ENCODE measurements at places on chromosomes 4 and X.

DNA sequence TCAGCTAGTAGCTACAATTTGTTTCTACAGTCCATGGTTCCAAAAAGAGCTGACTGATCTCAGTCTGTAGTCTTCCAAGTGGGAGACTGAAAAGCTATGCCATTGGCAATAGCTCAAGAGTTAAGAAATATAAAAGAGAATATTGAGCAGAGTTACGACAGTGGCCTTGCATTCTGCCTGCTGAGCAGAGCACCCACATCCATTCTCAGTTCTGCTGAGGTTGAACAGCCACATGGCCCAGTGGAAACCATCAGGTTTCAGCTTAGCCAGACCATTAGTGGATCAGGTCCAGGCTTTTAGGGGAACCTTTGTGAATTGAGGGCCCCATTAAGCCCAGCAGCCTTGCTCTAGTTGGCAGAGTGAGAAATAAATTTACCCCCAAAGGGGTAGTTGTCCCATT lies 28.1 kb downstream of the ZNF81 start:
- no peaks in the 10 kb centered on the region for H3K27me3 ChIP-seq
- no peak overlapping the region for H3K4me3 ChIP-seq
- no peak for DNase-seq
- no peak overlapping the region for H3K27ac ChIP-seq
- H3K36me3 ChIP-seq: no peaks in the 10 kb centered on the region
- no peaks in the 10 kb centered on the region for H3K4me1 ChIP-seq

DNA sequence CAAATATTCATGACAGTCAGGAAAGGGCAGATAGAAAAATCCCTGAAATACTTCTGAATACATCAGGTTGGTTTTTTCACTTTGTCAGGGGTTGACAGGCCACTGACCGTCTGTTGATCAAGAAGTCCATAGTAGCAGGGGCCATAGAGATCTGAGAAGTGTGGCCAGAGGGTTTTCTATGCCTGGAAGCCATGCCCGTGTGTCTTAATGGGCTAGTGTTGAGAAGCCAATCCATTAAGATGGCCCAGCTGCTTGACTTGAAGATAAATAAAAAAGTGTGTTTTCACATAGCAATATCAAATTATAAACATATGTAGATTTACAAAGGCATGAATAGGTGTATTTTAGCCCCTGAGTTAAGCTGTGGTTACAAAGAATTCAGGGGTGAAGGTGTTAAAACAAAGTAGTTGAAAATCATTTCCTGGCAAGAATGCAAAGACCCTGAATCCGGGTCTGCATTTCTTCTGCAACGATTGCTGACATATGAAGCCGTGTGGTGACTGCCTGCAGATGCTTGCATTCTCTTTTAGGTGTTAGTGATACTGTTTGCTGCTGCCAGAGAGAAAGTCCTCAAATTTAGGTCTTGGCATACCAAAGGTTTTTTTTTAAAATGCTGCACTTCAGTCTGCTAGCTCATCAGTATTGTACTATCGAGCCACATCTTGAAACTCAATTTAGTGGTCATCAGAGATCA lies 9.3 kb upstream of the LIMCH1 start:
- DNase-seq: peak; percentile 10
- H3K4me1 ChIP-seq: no peaks in the 10 kb centered on the region
- no peaks in the 10 kb centered on the region for H3K36me3 ChIP-seq
- no peak overlapping the region for H3K27ac ChIP-seq
- no peaks in the 10 kb centered on the region for H3K27me3 ChIP-seq
- H3K4me3 ChIP-seq: no peak overlapping the region

DNA sequence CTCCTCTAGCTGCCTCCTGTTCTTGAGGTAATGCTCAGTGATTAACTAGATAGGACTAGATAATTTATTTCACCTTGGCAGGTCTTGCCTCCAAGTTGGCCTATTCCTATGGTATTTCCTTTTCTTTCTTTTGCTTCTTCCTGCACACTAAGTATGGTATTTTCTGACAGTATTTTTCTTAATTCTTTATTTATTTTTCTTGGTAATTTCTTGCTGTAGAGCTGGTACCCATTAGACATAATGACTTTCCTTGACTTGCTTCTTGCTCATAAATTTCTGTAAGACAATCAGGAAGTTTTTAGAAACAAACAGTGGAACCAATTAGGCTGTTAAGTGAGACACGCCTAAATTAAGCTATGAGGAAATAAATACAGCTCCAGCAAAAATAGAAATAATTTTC lies 9.5 kb downstream of the RAB9A start:
- no peak for DNase-seq
- no peak overlapping the region for H3K27ac ChIP-seq
- no peaks in the 10 kb centered on the region for H3K36me3 ChIP-seq

DNA sequence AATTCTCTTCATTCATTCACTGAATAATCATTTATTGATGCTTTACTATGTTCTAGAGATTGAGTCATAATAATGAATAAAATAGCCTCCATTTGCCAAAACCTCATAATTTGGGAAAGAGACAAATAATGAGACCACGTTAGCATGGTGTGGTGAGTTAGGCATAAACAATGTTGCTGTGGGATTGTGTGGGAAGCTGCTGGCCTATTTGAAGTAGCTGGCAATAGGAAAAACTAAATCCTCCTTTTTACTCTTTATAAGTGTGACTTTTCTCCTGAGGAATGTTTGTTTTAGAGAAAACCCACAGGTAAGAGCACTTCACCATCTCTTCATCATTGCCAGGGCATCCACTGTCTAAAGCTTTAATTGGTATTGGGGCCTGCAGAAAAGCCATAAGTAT lies 95.3 kb downstream of the AREG start:
- H3K4me1 ChIP-seq: no peaks in the 10 kb centered on the region
- peak; percentile 72 for DNase-seq
- H3K36me3 ChIP-seq: no peaks in the 10 kb centered on the region
- no peaks in the 10 kb centered on the region for H3K27me3 ChIP-seq

DNA sequence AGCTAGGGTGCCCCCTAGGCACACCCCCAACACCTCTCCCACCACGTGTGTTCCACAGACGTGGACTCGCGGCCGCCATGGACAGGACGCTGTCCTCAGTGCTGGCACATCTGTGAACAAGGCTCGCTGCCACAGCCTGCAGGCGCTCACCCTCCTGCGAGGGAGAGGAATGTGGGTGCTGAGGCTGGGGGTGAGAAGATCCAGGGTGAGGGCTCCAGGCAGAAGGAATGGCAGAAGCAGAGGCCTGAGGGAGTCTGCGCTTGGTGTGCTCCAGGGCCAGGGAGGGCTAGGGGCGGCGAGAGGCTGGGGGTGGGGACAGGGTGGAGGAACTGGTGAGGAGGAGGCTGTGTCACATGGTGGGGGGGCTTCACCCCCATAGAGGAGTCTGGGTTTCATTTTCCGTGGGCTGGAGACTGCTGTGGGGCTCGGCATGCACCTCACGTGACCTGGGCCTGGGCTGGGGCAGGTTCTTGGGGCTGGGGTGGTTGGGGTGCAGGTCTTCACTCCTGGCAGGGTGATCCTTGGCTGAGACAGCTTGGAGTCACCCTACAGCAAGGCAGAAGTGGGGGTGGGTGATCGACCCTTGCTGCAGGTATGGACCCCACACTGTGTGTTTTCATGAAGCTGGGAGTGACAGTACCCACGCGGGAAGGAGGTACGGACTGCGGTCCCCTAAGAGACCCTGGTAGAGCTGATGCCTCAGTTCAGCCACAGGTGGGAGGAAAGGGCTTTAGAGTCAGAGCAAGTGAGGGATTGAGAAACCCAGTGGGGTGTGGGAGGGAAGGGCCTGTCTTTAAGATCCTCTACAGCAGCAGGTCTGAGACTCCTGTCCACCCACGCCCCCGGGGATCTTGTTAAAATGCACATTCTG lies 103.7 kb downstream of the PSAPL1 start:
- no peak overlapping the region for H3K4me3 ChIP-seq
- H3K27me3 ChIP-seq: no peaks in the 10 kb centered on the region
- no peak for DNase-seq
- H3K36me3 ChIP-seq: no peaks in the 10 kb centered on the region
- no peak overlapping the region for H3K27ac ChIP-seq
- no peaks in the 10 kb centered on the region for H3K4me1 ChIP-seq

- DNase-seq: peak; percentile 0
- no peak overlapping the region for H3K4me3 ChIP-seq
These were observed 742.3 kb upstream of the POU3F4 start for GRCh38 chrX:82765811-82766210.

DNA sequence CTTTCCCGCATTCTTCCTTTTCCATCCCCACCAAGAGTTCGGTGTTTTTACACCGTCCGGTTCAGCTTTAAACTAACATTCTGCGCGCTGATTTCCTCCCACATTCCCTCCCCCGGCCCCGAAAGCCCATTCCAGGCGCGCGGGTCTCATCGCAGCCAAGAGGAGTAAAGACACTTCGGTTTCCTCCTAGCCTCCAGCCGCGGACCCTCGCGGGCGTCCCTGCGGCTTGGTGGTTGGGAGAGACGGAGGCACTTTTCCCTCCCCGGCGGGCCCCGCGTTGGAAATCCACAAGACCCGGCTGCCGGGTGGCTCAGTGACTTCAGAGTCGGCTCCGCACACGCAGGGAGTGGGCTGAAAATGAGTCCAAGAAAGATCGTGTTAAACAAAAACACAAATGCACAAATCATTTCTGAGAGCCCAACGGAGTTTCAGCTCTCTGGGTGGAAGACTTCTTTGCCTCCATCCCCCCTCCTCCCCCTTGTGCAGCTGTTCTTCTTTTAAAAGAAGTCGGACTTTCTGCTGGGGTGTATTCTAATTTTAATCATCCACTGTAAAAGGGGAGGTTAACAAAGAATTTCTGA lies 2.0 kb upstream of the ARX start:
- no peak overlapping the region for H3K4me3 ChIP-seq
- H3K36me3 ChIP-seq: no peaks in the 10 kb centered on the region
- no peaks in the 10 kb centered on the region for H3K4me1 ChIP-seq
- H3K27me3 ChIP-seq: peaks cover 65% of the 10 kb centered on the region
- DNase-seq: no peak

- H3K4me3 ChIP-seq: no peak overlapping the region
- DNase-seq: no peak
- peaks cover 2% of the 10 kb centered on the region for H3K4me1 ChIP-seq
- H3K27ac ChIP-seq: no peak overlapping the region
These were observed 98.6 kb downstream of the PDLIM5 start for GRCh38 chr4:94550352-94550751.

- no peaks in the 10 kb centered on the region for H3K27me3 ChIP-seq
- H3K4me1 ChIP-seq: no peaks in the 10 kb centered on the region
These were observed 702 bp downstream of the MMGT1 start for GRCh38 chrX:135973025-135973547.

GRCh38 chrX:151896734-151897474 lies 15.8 kb upstream of the MAGEA4 start:
- no peak overlapping the region for H3K4me3 ChIP-seq
- no peak overlapping the region for H3K27ac ChIP-seq
- H3K4me1 ChIP-seq: no peaks in the 10 kb centered on the region
- H3K36me3 ChIP-seq: no peaks in the 10 kb centered on the region

- no peaks in the 10 kb centered on the region for H3K27me3 ChIP-seq
- no peak for DNase-seq
- H3K36me3 ChIP-seq: no peaks in the 10 kb centered on the region
- H3K4me1 ChIP-seq: no peaks in the 10 kb centered on the region
These were observed 892.4 kb upstream of the TENM3 start for GRCh38 chr4:181350615-181351415.

DNA sequence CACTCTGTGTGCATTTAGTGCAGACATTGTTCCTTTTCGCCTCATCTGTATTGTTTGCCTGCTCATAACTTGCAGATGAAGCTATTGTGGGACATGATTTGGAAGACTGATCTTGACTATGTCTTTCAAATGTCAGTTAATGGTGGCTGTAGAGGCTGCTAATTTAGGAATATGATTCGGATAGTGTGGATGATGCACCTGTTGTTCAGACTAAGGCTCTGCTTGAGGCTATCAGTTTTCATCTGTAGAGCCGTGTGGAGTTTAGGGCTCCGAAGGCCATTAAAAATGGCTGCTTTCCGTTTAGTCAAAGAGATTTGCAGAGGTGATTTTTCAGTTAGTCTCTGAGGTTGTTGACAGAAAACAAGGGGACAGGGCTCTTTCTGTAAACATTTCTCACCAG lies 102.0 kb downstream of the GBA3 start:
- DNase-seq: no peak
- no peaks in the 10 kb centered on the region for H3K36me3 ChIP-seq
- no peak overlapping the region for H3K4me3 ChIP-seq
- H3K4me1 ChIP-seq: no peaks in the 10 kb centered on the region

DNA sequence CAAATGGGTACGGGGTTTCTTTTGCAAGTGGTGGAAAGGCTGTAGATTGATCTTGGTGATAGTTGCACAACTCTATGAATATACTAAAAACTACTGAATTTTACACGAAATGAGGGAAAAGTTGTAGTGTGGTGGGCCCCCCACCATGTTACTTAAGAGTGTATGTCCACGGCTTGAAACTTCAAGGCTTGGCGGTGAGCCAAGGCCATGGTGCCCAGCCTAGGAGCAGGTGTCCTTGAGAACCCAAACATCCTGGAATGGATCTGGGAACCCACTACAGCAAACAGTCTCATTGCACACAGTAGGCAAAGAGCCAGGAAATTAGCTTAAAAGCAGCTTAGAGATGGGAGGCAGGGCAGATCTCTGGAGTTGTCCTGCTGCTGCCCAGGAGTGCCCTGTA lies 62.9 kb downstream of the BRCC3 start:
- H3K27me3 ChIP-seq: no peaks in the 10 kb centered on the region
- no peak for DNase-seq
- no peaks in the 10 kb centered on the region for H3K4me1 ChIP-seq
- H3K27ac ChIP-seq: no peak overlapping the region

GRCh38 chrX:38220415-38221390 lies at the start of gene SRPX:
TSS of gene SRPX (minus strand) at chrX:38220871. CDS start at chrX:38220792, 79 bp downstream.
- no peaks in the 10 kb centered on the region for H3K4me1 ChIP-seq
- peak within 1 kb of the TSS; percentile 70 for H3K4me3 ChIP-seq
- no peaks in the 10 kb centered on the region for H3K27me3 ChIP-seq
- peak; percentile 55 for DNase-seq
- no peak within 1 kb of the TSS for H3K27ac ChIP-seq

GRCh38 chr4:10482913-10483312 lies 25.7 kb upstream of the ZNF518B start:
- no peaks in the 10 kb centered on the region for H3K36me3 ChIP-seq
- no peaks in the 10 kb centered on the region for H3K4me1 ChIP-seq
- no peak overlapping the region for H3K4me3 ChIP-seq
- no peak overlapping the region for H3K27ac ChIP-seq
- H3K27me3 ChIP-seq: no peaks in the 10 kb centered on the region

- no peak overlapping the region for H3K4me3 ChIP-seq
- peak; percentile 60 for DNase-seq
- H3K36me3 ChIP-seq: no peaks in the 10 kb centered on the region
- H3K4me1 ChIP-seq: peaks cover 2% of the 10 kb centered on the region
- no peaks in the 10 kb centered on the region for H3K27me3 ChIP-seq
These were observed 141.2 kb downstream of the PDGFC start for GRCh38 chr4:156830351-156830750.

GRCh38 chr4:53830511-53830910 lies 233.9 kb downstream of the CHIC2 start:
- H3K4me1 ChIP-seq: no peaks in the 10 kb centered on the region
- no peak overlapping the region for H3K27ac ChIP-seq
- no peaks in the 10 kb centered on the region for H3K36me3 ChIP-seq
- DNase-seq: no peak

GRCh38 chr4:57061395-57061794 lies 48.8 kb downstream of the IGFBP7 start:
- peaks cover 17% of the 10 kb centered on the region for H3K4me1 ChIP-seq
- H3K27me3 ChIP-seq: no peaks in the 10 kb centered on the region
- no peak overlapping the region for H3K27ac ChIP-seq
- no peaks in the 10 kb centered on the region for H3K36me3 ChIP-seq

- no peaks in the 10 kb centered on the region for H3K4me1 ChIP-seq
- no peaks in the 10 kb centered on the region for H3K36me3 ChIP-seq
- no peak overlapping the region for H3K4me3 ChIP-seq
- peak; percentile 57 for DNase-seq
- H3K27ac ChIP-seq: no peak overlapping the region
These were observed 437.1 kb upstream of the CTSO start for GRCh38 chr4:156390599-156391324.

GRCh38 chr4:14254926-14255325 lies 627.4 kb upstream of the BOD1L1 start:
- no peaks in the 10 kb centered on the region for H3K27me3 ChIP-seq
- no peak overlapping the region for H3K4me3 ChIP-seq
- H3K27ac ChIP-seq: no peak overlapping the region
- H3K4me1 ChIP-seq: no peaks in the 10 kb centered on the region
- no peaks in the 10 kb centered on the region for H3K36me3 ChIP-seq
